ENCODE measurements at places on chromosomes 6 and 20. TPM values are rescaled to one million over a fixed set of nuclear protein-coding genes. Genes with fewer than 3 reads are reported as not detected.

- no peaks in the 10 kb centered on the region for H3K27me3 ChIP-seq
- no peak for DNase-seq
- no peak overlapping the region for H3K4me3 ChIP-seq
- no peak overlapping the region for H3K27ac ChIP-seq
These were observed 11.5 kb upstream of the PDYN start for GRCh38 chr20:2005359-2005758.

Gene KAT14
- 19.7 TPM for total RNA-seq

Gene HEY2
- total RNA-seq, result 5.5 TPM

- H3K27ac ChIP-seq, result no peak overlapping the region
- H3K27me3 ChIP-seq, result no peaks in the 10 kb centered on the region
- DNase-seq, result peak; percentile 69
- H3K36me3 ChIP-seq, result no peaks in the 10 kb centered on the region
- H3K4me1 ChIP-seq, result no peaks in the 10 kb centered on the region
These were observed 55.2 kb upstream of the ADGRF1 start for GRCh38 chr6:47097092-47097945.

DNA sequence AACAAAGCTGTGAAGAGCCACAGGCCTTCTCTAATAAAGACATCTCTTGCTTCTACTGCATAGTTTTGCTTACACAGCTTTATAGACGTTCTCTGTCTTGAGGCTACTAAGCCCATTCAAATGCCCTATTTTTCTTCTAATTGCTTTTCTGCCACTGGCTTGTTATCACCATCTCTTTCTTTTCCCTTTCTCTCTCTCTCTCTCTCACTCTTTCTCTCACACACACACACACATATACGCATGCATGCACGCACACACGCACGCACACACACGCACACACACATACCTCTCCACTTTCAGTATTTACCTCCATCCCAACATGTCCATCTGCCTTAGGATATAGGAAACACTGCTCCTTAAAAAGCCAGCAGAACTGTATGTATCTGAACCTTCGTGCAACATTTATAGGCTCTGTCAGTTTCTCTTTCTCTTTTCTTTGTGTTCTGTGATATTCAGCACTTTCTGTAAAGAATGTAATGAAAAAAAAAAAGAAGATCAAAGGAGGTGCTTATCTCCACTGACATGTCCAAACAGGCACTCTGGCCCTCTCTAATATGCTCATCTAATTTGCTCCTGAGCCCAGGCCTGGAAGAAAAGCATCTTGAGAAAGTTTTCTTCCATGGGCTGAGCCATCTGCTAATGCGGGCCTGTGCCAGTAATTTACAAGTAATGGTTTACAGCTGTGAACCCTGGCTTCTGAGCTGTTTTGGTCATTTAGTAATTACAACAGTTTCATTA is 1046.7 kb upstream of the MAP3K7 start:
- no peaks in the 10 kb centered on the region for H3K4me1 ChIP-seq
- H3K36me3 ChIP-seq, result no peaks in the 10 kb centered on the region
- DNase-seq, result no peak

DNA sequence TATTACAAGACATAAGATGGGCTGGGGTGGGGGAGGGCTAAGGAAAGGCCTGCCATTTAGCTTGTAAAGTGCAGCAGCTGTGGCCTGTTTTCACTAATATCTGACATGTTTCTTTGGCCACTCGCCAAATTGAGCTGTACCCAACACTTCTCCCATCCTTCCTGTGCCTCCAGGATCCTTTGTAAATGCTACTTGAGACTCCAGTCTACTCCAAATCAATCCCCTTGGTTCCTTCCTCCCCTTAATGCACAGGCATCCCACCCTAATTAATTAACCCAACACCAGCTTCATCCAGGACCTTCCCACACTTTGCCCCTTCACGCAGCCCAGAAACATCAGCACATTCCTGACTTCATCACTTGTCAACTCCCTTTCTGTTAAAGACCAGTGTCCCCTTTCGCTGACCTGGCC is 55.0 kb upstream of the TCF21 start:
- H3K27me3 ChIP-seq, result no peaks in the 10 kb centered on the region
- no peak overlapping the region for H3K4me3 ChIP-seq
- H3K4me1 ChIP-seq, result no peaks in the 10 kb centered on the region
- no peak for DNase-seq
- no peak overlapping the region for H3K27ac ChIP-seq
- H3K36me3 ChIP-seq, result no peaks in the 10 kb centered on the region

DNA sequence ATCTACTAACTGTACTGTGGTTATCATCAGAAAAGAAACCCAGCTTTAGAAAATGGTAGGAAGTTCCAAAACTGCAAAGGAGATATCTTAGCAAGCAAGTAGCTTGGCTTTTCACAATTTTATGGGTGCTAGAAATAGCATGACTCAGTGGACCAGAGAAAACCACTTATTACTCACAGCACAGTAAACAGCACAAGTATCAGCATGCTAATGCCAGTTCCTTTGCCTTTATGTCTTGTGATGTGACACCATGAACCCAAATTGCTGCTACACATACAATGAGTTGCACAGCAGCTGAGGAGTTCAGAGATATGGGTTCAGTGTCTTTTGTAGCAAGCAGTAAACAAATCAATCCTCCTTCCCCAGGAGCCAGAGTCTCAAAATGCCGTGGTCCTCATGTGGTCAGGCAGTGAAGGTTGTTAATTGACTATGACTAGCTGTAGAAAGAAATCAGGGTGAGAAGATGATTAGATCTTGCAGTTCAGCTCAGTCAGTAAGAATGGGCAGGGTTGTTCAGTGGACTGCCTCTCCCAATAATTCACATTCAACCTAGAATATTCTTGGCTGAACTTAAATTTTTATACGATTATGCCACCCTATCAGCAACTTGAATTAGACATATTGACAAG is 73.3 kb downstream of the OPRM1 start:
- H3K27me3 ChIP-seq, result no peaks in the 10 kb centered on the region
- no peaks in the 10 kb centered on the region for H3K4me1 ChIP-seq
- H3K36me3 ChIP-seq, result no peaks in the 10 kb centered on the region
- H3K27ac ChIP-seq, result no peak overlapping the region

Gene TSBP1
- total RNA-seq, result not detected

Gene NDUFAF5
- total RNA-seq, result 15.7 TPM

GRCh38 chr20:44407402-44408184 is 52.1 kb downstream of the HNF4A start:
- H3K27me3 ChIP-seq, result no peaks in the 10 kb centered on the region
- H3K27ac ChIP-seq, result no peak overlapping the region
- no peaks in the 10 kb centered on the region for H3K4me1 ChIP-seq
- no peak for DNase-seq
- H3K4me3 ChIP-seq, result no peak overlapping the region

Gene ME1
- 23.5 TPM for total RNA-seq

Gene SNTA1
- 291 TPM for total RNA-seq

Measured in thyroid gland (tissue), 4 donors.